ENCODE measurements at places on chromosomes 2 and 18. TPM values are rescaled to one million over a fixed set of nuclear protein-coding genes. Genes with fewer than 3 reads are reported as not detected.
A peak's percentile ranks its signal among the peaks of the same experiment; 100 is the strongest.

Gene PID1
- total RNA-seq, result 2.1 TPM

Gene LOXHD1
- not detected for total RNA-seq

Gene EGR4
- not detected for total RNA-seq

GRCh38 chr2:237132799-237133198, 47.1 kb downstream of the COPS8 start:
- peak; percentile 33 for DNase-seq

DNA sequence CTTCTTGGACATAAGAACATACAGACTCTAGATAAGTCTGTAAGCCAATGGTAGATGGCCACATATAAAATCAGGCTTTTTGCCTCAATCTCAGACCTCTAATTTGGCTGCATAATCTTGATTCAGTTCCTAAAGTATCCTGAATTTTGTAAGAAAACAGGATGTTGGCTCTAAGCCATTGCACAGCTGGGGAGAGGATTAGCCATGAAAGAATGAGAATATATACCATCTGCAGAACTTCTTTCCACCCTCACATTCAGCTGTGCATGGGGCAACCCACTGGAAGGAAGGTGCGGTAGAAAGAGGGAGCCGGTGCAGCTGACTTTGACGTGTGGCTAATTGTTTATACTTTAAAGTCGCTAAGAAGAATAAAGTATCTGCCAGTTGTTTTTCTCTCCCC, 1061.6 kb upstream of the FAM98A start:
- DNase-seq, result no peak

Gene KCTD1
- 11.9 TPM for total RNA-seq

Gene OTX1
- 0.74 TPM for total RNA-seq

GRCh38 chr18:41942254-41942653, 12.8 kb upstream of the PIK3C3 start:
- no peak for DNase-seq

- no peak for DNase-seq
Observed at GRCh38 chr2:35510636-35511035, 844.9 kb upstream of the CRIM1 start.

DNA sequence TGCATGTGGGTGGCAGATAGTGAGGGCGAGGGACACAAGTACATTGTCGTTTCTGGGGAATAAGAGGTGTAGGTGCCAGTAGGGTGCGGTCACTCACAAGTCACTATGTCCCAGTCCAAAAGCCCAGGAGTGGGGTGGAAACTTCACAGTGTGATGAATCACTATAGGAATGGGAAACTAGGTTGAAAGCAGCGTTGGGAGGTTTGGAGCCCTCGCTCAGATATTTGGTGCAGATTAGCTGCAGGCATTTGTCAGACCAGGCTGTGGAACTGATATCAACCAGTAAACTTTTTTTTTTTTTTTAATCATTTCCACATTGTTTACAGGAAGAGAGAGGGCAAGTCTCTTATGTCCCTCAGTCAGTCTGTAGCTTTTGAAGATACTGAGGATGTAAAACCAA, 121.8 kb downstream of the CERS6 start:
- DNase-seq, result no peak

Gene SP5
- total RNA-seq, result 4.3 TPM

DNA sequence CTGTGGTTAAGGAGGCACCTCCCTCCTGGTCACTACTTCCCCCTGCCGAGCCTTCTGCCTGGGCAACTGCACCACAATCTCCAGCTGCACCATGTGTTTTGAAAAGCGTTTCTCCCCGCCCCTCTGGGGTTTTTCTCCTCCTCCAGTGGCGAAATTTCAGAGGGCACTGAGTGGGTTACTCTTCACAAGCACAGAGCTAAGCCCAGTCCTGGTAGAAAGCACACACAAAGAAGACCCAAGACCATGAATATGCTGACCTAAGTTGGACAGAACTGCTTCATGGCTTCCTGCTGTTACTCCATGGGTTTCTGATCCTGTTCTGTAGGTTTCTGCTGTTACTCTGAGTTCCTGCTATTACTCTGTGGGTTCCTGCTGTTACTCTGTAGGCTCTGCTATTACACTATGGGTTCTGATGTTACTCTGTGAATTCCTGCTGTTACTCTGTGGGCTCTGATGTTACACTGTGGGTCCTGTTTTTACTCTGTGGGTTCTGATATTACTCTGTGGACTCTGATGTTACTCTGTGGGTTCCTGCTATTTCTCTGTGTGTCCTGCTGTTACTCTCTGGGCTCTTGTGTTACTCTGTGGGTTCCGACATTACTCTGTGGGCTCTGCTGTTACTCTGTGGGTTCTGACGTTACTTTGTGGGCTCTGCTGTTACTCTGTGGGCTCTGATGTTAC, 216.6 kb downstream of the RTP5 start:
- DNase-seq, result no peak

Gene WDR35
- 9.4 TPM for total RNA-seq

Gene SYT4
- not detected for total RNA-seq

Gene ATOH8
- total RNA-seq, result 16.4 TPM

DNA sequence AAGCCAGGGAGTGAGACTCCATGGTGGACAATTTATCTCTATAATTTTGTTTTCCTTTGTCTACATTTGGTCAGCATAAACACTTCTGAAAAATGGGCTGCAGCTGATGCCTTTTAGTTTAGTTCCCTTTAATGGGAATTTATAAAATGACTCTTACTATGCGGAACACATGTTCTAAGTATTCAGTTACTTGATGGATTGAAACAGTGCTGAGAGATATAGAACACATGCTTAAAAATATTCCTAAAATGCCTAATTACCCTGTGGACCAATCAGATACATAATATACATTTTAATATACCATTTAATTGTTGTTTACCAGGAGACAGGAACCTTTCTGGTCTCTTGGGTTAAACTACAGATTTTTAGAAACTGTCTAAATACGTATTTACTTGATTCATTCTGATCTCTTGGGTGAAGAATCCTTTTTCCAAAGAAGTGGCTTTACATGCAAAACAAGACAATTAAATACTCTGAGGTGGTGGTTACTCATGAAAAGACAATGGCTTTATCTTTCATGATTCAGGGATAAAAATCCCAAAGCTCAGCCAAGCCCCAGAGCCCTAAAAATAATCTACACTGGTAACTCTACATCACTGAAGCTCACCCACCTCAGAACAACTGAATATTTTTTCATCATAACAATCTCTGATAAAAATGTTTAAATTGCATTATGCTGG, 128.1 kb upstream of the SERTAD2 start:
- DNase-seq, result no peak

Gene IL1RL1
- total RNA-seq, result not detected

DNA sequence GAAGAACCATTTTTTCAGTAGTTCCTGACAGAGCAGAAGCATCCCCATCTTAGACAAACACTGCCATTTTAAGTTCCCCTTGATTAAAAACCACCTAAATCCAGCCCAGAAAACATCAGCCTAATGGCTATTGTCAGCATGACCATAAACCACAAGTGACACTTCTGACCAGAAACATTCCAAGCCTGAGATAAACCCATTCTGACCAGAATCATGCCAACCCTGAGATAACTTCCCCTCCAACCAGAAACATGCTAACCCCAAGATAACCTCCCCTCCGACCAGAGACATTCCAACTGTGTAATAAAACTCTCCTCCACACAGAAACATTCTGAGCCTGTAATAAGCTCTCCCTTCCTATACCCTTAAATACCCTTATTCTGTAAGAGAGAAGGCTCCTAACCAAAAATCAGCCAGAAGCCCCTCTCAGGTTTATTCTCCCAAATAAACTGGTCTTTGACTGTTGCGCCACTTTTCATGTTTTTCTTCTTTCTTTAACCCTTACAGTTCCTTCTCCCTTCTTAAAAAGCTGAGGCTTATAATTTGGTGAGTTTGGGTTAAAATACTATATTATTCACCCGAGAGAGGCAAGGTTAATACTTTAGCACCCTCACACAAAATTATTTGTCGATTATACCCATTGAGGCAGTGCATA, 149.7 kb downstream of the HNMT start:
- no peak for DNase-seq

Gene TSPYL6
- total RNA-seq, result not detected

Gene FN1
- total RNA-seq, result 887 TPM

Gene MROH2A
- total RNA-seq, result not detected

GRCh38 chr2:99404039-99404796, 67.0 kb downstream of the EIF5B start:
- no peak for DNase-seq

Gene RTP5
- total RNA-seq, result not detected

GRCh38 chr2:207337234-207338219, 171.8 kb upstream of the KLF7 start:
- DNase-seq, result no peak

Gene WNT6
- total RNA-seq, result not detected

Gene B3GNT7
- not detected for total RNA-seq

Gene KCNIP3
- total RNA-seq, result 0.47 TPM

Gene CCDC150
- 12.2 TPM for total RNA-seq

GRCh38 chr2:219877728-219878127, 250.3 kb downstream of the SLC4A3 start:
- DNase-seq, result no peak

DNA sequence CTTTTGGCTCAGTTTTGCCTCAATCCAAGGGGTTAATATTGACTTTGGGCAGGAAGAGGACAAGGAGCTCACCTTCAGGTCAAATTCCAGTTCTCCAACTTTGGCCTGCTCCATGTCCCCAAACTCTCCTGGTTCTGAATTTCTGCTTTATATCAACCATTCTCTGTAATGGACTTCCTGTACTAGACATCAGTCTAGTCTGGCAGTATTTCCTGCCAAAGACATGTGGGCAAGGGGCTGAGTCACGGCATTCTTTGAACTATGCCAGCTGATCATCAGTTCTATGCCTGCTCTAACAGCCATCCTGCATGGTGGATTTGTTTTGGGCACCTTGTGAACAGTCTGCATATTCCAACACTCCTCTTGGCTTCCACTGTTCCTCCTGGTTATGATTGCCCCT, 199.4 kb downstream of the ZEB2 start:
- DNase-seq, result no peak

- DNase-seq, result no peak
Observed at GRCh38 chr2:120476141-120476540, 130.2 kb downstream of the INHBB start.

Gene LIMS4
- 2.7 TPM for total RNA-seq

- no peak for DNase-seq
Observed at GRCh38 chr2:42241517-42241916, 72.4 kb downstream of the EML4 start.

DNA sequence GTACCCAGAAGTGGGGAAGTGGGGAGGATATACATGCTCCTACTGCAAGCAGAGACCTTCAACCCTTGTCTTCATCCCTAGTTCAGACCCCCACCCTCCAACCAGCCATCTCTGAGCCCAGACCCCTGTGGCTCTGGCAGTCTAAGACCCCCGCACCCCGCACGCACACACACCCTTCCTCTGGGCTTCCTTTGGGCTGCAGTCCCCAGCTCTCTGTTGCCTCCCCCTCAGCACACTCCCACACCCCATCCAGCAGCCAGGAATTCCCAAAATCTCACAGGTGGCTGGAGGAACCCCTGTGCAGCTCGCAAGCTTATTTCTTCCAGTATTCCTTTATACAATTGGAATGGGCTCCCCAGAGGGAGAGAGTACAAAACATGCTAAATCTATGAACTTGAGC, 13.9 kb upstream of the GYPC start:
- DNase-seq, result peak; percentile 30
